ENCODE measurements at places on chromosomes 3 and 15.

DNA sequence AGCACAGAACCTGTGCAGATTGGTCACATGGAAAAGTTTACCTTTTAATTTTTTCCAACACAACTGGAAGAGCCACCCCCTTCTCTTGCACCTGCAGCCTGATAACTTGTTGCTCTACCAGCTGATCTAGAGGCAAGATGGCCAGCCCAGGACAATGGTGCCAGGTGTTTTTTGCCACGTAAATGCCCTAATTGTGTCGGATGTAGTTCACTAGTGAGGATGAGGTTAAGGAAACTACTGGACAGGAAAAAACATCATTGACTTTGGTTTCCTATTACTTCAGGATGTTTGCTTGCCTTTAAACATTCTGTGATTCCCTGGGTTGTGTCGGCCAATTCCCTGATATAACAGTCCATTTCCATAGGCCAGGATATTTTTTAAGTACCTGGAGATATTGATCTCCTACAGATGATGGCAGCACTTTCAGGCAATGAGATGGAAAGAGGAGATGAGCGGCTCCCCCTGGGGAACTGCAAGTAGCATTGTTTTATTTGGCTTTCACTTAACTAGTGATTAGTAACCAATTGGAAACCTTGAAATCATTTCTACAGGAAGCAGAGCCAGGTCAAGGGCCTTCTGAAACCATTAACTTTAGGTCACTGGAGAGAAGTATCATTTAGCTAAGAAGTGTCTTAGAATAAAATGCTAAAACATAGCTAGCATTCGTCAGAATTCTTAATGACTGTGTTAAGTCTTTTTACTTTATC, 72.5 kb downstream of the OSBPL10 start:
- no peak for DNase-seq

DNA sequence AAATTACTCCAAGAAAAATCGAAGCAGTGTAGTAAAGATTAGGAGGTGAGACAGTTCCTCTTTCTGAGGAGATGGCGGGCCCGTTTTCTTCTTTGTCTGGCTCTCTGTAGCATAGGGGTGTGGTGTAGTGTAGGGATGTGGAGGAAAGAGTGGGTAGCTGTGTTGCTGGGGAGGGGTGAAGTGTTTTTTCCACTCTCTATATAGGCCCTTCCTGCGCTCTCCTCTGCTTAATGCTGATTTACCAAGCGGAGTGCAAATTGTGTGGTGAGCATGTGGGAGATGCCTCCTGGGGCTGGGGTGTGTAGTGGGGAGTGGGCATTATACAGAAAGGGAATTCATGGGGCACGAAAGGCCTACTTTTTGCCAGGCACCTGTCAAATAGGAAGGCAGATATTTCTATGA, 94.9 kb downstream of the ST6GAL1 start:
- no peak for DNase-seq

GRCh38 chr3:82927309-82928253, 1166.1 kb upstream of the GBE1 start:
- DNase-seq: no peak

- no peak for DNase-seq
Observed at GRCh38 chr15:34793901-34794300, 1.4 kb downstream of the ACTC1 start.

DNA sequence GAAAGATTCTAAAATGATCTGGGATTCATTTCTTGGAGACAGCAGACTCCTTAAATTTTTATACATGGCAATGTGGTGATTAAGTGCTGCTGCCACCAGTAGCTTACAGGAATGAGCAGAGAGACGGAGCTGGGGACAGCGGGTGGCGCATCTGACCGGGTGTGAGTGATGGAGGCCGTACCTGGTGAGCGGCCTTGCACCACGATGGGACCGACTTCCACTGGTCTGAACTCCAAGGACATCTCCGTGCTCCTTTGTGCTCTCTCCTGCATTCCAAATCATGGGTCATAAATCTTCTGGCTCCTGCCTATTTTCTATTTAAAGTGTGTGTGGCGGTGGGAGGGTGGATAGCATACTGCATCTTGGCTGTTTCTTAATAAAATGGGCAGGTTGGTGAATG, 262.6 kb downstream of the ABHD5 start:
- DNase-seq: no peak

DNA sequence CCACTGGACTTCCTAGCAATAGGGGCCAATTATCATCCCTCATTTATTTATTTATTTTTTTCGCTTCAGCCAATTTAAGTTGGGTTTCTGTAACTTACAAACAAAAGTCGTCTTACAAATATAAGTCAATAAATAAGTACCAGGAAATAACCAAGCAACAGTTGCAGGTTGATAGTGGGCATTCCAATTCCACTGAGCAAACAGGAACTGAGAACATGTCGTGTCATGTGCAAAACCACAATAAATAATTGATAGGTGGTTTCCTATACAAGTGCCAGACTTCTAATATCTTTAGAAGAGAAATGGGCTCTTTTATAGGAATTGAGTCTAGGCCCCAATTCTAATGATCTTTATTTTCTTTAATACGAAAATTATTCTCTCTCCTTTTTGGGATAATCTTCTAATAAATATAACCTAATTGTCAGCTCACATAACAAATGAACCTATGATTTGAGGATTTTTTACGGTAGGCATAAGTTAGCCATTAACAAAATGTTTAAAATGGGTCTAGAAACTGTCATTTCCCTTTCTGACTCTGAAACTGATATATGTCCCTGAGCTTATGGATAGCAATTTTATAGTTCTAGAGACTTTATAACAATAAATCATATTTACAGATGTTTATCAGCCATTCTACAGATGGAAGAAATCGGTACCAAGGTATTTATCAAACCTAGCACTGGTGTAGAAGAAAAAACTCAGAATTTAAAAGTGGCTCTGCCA, 571.8 kb downstream of the FOXP1 start:
- DNase-seq: no peak

- no peak for DNase-seq
Observed at GRCh38 chr15:71168166-71168834, 53.0 kb downstream of the THSD4 start.

DNA sequence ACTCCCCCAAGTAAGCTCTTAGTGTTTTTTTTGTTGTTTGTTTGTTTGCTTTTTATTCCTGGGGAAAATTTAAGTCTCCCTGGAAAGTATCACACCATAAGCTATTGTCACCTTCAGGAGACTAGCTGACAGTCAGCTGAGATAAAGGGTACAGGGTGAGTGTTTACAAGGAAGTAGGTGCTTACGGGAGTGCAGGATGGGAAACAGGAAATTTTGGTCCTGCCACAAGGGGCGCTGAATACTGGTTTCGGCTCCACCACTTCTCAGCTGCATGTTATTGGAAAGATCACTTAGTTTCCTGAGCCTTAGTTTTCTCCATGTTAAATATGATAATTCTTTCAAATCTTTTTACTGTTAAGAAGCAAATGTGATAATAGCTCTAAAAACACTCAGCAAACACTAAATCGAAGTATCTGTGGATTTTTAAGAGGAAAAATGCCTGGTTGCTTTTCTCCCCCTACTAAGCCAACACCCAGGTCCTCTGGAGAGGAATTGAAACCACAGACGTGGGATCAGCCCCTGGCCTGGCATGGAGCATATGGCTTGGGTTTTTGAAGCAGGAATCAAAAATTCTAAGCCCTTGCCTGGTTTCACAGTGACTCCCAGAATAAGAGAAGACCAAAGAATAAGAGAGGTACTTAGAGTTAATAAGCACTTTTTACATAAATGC, 90.7 kb downstream of the SCN11A start:
- DNase-seq: peak; percentile 48

DNA sequence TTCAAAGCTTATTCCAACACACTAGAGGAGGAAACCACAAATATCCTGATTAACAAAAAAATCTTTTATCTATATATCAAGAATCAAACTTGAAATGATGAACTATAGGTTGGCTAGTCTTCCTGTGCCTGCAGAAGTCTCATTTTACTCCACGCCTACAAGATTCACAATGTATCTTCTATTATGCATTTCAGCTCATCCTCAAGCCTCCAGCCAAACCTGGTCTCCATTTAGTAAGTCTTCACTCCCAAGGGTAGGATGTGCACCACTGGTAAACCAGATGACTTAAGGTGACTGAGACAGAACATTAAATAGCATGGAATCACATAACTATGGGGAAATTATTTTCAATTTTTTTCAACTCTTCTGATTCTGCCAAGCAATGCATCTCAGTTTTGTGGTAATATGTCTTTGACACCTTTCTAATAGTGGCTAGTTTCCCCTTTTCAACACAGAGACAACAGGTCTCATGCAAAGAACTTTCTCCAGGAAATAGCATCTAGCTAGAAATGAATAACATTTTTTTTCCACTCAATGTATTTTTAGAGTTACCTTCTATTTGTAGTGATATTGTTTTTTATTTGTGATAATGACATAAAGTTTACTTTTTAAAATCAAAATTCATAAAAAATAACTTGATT, 166.9 kb downstream of the TNIK start:
- no peak for DNase-seq

DNA sequence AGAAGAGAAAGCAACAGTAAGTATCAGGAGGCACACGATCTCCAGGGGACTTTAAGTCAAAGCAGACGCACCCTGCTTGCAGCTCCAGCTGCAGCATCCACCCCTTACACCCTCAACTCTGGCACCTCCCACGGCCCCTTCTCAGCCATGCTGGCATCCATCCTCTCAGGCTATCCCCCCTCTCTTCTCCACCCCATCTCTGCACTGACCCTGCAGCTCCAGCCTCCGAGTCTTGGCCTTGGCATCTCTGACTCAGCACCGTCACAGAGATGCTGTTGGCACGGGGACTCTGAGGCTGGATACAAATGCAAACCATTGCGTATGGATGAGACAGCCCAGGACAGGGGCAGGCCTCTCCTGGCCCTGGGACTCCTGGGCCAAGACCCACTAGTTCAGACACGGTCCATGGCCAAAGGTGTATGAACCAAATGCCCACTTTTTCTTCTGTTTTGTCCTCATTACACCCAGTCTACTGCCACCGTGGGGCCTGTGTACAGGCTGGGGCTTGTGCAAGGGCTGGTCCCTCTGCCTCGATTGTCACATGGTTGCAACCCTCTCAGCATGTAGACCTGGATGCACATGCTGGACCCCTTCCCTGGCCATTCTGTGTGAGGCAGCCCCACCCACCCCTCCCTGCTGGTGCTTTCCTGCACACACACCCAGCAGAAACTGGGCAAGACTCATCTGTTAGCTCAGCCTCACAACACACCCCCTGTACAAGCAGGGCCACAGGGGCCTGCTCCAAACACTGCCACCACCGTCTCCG, 18.7 kb upstream of the ZXDC start:
- DNase-seq: no peak

DNA sequence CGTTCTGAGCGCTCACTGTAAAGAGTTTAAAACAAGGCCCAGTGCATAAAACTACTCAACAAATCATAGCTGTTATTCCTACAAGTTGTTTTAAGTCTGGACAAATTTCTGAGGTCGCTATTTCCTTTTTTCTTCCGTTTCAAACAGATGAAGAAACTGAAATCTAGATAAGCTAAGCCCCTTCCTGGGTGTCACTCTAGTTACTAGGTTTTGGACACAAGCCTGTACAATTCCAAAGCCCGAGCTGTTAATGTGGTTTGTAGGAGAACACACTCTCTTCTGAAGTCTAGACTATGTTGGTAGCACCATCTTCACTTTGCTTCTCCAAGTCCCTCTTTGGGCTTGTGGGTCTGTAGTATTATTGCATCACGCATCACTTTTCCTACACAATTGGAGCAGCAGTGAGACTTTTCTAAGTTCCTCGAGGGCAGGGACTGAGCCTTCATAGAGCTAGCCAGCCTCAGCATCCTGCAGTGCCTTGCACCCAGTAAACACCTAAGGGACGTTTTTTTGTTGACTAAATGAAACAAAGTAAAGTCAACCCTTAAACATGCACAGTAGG, 142.6 kb upstream of the PROK2 start:
- no peak for DNase-seq

DNA sequence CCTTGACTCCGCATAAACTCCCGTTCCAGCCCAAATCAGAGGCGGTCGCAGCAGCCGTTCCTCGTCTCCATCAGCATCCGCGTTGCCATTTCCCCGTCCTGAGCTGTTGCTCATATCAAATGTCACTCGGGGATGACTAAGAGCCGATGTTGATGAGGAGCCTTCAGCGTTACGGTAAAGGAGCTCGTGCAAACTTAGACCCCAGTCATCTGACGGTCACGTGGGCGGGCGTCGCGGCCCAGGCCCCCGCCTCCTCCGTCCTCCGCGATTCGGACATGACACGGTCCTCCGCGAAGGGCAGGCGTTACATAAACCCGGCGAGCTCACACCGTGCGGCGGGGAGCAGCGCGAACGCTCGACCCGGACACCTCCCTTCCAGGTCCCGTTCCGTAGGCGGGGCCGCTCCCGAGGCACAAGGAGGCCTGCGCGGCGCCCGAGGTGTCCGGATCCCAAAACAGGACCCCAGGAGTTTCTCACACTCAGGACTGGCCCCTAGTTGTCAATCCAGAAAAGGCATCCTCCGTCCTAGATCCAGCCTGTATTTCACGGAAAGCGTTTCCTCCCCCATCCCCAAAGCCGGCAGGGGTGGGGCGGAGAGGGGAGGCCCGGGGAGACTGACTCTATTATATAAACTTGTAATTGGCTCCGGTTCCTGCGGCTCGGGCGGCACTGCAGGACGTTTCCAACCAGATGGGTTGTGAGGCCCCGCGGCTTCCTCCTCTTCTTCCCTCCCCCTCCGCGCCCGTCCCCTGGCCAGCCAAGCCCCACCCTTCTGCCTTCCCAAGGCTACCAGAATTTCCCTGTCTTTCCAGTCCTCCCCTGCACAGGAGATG, 100.0 kb upstream of the IGF1R start:
- peak; percentile 22 for DNase-seq

DNA sequence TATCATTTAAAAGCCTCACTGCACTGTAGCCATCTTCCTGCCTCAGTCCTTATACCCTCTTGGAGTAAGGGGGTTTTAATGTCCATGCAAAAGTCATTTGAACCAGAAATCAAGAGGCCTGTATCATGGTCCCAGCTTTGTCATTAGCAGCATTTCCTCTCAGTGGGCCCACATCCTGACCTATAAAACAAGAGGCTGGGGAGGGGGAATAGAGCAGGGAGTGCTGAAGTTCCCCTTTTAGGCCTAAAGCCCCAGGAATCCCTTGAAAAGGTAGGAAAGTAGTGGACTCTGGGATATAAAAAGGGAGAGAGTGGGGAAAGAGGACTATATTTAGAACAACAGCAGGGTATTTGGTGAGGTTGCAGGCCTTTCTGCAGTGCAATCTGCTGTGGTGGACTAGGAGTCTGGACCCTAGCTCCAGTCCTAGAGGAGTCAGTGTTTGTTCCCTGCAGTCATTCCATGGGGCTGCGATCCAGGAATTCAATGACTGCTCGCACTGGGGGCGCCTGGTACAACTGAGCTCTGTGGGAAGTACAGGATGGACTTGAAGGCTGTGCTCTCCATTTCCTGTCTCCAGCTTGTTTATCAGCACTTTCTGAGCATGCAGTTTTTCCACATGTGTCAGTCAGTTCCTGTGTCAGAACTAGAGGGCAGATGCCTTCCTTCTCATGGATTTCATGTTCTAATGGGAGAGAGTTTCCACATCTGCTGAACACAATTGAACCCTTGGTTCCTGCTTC, 46.8 kb downstream of the PDHB start:
- no peak for DNase-seq

DNA sequence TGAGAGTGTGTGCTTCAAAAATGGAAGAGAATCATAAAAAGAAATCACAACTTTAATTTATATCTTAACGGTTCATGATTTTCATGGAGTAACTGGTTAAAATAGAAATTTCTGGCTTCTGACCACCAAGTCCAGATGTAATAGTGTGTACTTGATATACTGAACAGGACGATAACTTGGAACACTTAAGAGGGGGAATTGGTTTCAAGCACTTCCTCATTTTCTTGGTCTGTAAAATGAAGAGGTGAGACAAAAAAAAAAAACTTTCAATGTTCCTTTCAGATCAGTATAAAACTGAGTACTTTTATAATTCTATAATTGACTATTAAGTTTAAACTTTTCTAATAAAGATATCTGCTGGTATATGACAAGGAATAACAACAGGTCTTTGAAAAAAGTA, 64.0 kb upstream of the TRA2B start:
- no peak for DNase-seq
